Bronchial smooth muscle cell (primary cell): ENCODE measurements at places on chromosomes 7 and 10. TPM values are rescaled to one million over a fixed set of nuclear protein-coding genes. Genes with fewer than 3 reads are reported as not detected.

The ATG9B gene
- under 0.01 TPM in 2 replicates for total RNA-seq

The PRKCQ gene
- under 0.01 and 0.17 TPM in 2 replicates for total RNA-seq

The THAP5 gene
- 8.1 and 19.5 TPM in 2 replicates for total RNA-seq

The VIPR2 gene
- total RNA-seq, result not detected in 2 replicates

The TNS3 gene
- 21.1 and 22.8 TPM in 2 replicates for total RNA-seq

The GPR26 gene
- not detected in 2 replicates for total RNA-seq

The DYNC1I1 gene
- 0.17 and 0.47 TPM in 2 replicates for total RNA-seq

The MMP21 gene
- total RNA-seq, result not detected in 2 replicates

The PLXDC2 gene
- total RNA-seq, result 3.8 and 9.5 TPM in 2 replicates

The RAPGEF5 gene
- 0.95 and 1.3 TPM in 2 replicates for total RNA-seq

The LIPM gene
- total RNA-seq, result not detected in 2 replicates

The OR2A7 gene
- total RNA-seq, result 0.09 TPM in 1 of 2 replicates, not detected in the other
